ENCODE measurements at places on chromosomes 3 and 15. TPM values are rescaled to one million over a fixed set of nuclear protein-coding genes. Genes with fewer than 3 reads are reported as not detected.

DNA sequence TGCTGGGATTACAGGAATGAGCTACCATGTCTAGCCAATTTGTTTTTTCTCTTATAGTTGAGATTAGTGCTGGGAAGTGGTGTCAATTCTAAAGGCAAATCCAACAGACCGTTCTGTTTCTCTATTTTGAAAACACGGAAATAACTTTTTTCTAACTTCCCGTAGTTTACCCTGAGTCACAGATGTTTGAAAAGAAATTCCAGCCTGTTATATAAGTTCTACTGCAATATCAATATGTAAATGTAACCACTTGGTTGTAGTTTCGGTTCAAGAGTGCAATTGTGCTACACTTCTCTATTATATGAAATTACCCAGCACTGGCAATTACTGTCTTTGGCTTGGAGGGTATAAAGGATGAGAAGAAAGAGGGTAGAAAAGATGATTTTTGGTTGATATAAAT lies 22.3 kb upstream of the GNB4 start:
- no peak for DNase-seq

GRCh38 chr3:38687321-38687720 lies 37.8 kb upstream of the SCN5A start:
- no peak for DNase-seq

C3orf80 gene
- total RNA-seq: 0.22 TPM

DNA sequence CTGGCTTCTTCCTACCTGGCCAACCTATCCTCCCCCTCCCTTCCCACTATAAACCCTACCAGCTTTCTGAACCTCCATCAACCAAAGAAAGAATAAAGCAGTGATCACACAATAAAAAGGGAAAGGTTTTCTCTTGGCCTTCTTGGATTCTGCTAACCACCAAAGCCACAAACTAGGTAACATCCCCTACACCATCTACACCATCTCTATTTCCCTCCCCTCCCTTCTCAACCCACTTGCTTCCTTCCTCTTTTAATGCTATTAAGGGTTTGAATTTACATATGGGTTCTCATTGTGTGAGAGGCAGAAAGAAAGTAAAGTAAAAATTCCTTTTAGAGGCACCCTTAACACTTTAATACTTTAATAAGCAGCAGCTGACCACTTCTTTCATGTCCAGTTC lies 25.8 kb upstream of the RSL24D1 start:
- no peak for DNase-seq

- no peak for DNase-seq
Measured at GRCh38 chr3:77780278-77780996, 740.5 kb downstream of the ROBO2 start.

ENTPD3 gene
- 0.11 TPM for total RNA-seq

- no peak for DNase-seq
Measured at GRCh38 chr15:89777073-89777751, 1.1 kb downstream of the MESP2 start.

GRCh38 chr15:92140796-92141195 lies 252.9 kb upstream of the ST8SIA2 start:
- no peak for DNase-seq

BFSP2 gene
- total RNA-seq: not detected

C3orf33 gene
- total RNA-seq: 6.6 TPM

- no peak for DNase-seq
Measured at GRCh38 chr15:59170295-59171066, 36.2 kb upstream of the LDHAL6B start.

DNA sequence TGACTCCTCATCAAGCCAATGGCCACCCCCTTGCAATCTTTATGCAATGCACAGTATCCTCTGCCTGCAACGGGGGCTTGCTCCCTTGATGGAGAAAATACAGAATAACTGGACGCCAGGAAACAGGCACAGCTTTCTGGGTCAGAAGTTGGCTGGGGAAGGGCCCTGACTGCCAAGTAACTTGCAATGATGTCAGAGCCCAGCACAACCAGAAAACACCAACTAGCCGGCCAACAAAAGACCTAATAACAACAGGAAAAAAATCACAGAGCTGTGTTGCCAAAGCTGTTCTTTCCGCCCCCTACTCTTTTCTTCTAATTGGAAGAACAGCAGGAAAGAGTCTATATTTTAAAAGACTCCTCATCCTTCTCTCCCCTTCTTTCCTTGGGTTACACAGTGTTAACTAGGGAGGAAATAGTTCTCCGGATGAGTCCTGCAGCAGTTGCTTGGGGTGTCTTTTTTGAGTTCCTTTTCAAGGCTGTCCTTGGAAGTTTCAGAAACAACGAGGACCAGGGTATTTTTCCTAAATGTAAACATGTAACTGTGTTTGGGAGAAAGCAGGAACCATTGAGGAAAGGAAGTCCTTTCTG lies 1.4 kb upstream of the SEMA6D start:
- DNase-seq: no peak

DNA sequence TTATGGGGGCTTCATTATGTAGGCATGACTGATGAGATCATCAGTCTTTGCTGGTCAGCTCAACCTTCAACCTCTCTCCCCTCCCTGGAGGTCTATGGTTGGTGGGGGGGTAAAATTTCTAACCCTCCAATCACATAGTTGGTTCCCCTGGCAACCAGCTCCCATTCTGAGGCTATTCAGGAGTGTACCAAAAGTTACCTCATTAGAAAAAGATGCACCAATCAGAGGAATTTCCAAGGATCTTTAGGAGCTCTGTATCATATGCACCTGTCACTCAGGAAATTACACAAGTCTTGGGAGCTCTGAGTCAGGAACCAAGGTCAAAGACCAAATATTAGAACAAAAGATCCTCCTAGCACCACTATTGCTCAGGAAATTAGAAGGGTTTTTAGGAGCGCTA lies 21.4 kb upstream of the LEO1 start:
- no peak for DNase-seq

GRCh38 chr3:81436182-81436581 lies 325.3 kb downstream of the GBE1 start:
- DNase-seq: no peak

SAMD7 gene
- total RNA-seq: not detected

- DNase-seq: no peak
Measured at GRCh38 chr3:143167969-143168854, 48.6 kb downstream of the CHST2 start.

- no peak for DNase-seq
Measured at GRCh38 chr3:134214239-134214638, 36.4 kb downstream of the RYK start.

DNA sequence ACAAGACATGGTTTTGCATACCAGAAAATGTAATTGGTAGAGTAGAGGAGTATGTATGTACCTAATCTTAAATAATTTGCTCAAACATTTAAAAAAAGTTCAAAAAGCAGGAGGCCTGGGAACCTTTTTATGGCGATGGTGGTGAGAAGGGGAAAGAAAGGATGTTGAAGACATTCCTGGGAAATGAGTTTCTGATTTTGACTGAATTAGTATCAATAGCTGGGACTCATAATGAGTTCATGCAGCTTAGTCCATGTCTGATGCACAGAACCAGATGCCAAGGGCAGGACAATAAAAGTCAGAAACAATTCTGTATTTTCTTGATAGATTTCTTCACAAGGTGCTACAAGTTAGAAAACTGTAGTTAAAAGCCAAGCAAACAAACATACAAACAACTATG lies 395.3 kb downstream of the GAP43 start:
- no peak for DNase-seq

DNA sequence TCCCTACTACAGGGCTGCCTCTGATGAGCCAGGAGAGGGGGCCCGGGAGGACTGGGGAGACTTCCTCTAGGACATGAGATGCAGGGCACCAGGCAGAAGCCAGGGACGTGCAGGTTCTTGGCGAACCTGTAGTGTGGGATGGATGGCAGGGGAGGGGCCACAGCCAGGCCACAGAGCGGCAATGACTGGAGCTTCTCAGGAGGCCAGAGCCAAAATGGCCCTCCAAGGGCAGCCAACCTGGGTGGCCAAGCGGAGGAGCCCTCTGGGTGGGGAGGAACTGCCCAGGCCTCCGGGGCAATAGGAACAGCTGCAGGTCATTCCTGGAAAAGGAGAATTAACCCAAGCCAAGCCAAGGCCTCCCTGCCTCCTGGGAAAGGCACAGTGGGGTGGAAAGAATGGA lies 224.5 kb downstream of the XXYLT1 start:
- no peak for DNase-seq

DNA sequence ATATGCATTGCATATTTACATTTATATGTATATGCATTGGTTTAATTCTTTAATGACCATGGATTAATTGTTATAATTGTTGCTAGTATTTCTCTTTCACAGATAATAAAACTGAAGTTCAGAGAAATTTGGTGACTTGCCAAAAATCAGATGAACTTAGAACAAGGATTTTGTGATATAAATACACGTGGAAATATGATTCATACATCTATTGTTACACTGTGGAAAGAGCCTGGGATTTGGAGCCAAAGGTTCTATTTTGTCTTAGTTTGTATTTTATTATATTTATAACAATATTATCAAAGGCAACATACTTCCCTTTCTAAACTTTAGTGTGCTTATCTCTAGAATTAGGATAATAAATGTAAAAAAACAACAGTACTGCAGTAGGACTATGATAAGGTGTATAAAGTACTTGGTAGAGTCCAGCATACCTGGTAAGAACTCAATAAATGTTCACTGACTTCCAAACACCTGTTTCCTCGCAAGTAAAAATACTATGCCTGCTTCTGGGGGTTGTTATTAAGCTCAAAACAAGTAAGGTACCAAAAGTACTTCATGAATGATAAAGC lies 342.9 kb downstream of the THSD4 start:
- no peak for DNase-seq

DNA sequence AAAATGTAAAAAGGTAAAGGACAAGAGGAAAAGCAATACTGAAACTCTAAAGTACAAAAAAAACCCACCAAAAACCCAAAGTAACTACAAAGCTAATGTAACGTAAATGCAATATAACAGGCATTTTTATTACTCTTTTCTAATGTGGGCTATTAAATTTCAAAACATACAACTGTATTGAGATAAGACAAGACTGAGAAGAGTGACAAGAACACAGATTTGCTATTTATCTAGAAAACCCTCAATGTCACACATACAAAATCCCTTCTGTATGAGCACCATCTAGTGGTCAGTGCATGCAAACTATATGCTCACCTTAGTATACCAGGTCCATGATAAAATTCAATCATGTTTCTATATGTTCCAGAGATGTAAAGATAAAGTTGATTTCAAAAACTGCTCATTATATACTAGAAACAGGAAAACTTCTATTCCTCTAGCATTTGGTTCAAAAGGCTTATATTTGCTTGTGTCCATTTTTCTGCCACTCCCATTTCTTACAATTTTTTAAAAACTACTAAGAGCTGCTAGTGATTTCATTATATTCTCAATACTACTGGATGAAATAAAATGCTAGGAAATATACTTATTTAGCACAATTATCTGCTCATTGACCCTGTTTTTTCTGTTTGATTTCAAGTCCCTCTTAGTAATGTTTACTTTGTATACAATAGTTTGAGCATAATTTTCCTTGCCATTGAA lies 111.4 kb downstream of the DLG1 start:
- DNase-seq: no peak

DNA sequence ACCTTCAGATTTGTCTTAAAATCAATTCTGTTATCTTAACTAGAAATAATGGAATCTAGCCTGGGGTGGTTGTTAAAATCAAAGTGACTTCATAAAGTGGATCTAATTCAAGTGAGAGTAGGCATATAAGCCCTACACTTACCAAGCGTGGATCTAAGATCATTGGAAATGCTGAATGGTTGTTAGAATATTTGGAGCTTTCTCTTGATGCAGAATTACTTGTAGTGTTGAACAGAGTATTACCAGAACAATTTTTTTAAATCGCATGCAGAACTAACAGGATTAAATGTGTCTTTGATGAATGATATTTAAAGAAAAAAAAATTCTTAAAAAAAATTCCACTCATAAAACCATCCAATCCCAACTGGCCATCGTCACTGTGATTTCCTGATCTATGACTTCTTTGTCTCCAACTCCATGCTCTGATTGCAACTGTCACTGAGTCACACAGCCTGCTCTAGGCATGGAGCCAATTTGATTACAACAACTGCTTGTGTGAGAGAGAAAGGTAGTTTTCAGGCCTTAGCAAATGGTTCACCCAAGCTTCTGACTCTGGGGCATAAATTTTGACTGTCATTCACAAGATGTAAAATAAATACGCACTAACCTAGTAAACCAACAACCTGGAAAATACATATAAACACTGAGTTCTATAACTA lies 25.9 kb upstream of the SPRED1 start:
- no peak for DNase-seq

- no peak for DNase-seq
Measured at GRCh38 chr3:55013145-55013925, 85.5 kb upstream of the LRTM1 start.

- DNase-seq: no peak
Measured at GRCh38 chr3:71152039-71152891, 431.3 kb downstream of the FOXP1 start.

DNA sequence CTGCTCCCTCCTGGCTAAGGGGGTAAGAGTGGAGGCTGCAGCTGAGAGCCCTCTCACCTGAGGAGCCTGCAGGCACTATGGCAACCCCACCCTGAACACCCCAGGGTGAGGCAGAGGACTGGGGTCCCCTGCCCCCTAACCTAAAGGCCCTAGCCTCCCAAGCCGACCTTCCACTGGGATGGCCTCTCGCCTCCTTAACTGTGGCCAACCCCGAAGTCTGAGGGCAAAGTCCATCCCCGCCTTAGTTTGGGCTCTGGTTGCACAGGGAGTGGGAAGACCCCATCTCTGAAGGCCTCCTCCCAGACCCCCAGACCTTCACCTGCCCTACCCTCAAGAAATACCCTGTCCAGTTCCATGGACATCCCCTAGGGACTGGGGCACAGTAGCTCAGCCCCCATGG lies 100.6 kb upstream of the PRR23E start:
- no peak for DNase-seq

DNA sequence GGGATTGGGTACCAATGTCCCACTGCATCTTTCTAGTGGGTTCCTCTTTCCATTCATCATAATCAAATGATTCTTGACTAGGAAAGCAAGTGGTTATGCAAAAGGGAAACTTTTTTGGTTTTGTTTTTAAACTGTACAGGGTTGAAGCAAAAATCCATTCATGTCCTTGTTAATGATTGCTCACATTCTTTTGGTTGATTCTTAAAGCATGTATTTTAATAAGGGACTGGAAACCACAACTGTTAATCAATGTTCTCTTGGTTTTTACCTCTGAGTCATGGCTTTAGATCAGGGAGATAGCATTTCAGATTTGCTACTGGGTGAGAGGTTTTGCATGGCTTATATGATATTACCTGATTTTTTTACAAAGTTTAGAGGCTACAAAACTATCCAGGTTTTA lies 371.7 kb upstream of the RGMA start:
- DNase-seq: no peak

GRCh38 chr3:14485981-14486380 lies 54.2 kb downstream of the GRIP2 start:
- no peak for DNase-seq

OR5K2 gene
- not detected for total RNA-seq

SCN10A gene
- total RNA-seq: 0.14 TPM

- DNase-seq: no peak
Measured at GRCh38 chr3:135621184-135621920, 344.2 kb upstream of the PPP2R3A start.
